ENCODE measurements at places on chromosomes 13 and 19.

GRCh38 chr13:106376401-106377112 is 158.9 kb downstream of the EFNB2 start:
- DNase-seq, result peak; percentile 13

DNA sequence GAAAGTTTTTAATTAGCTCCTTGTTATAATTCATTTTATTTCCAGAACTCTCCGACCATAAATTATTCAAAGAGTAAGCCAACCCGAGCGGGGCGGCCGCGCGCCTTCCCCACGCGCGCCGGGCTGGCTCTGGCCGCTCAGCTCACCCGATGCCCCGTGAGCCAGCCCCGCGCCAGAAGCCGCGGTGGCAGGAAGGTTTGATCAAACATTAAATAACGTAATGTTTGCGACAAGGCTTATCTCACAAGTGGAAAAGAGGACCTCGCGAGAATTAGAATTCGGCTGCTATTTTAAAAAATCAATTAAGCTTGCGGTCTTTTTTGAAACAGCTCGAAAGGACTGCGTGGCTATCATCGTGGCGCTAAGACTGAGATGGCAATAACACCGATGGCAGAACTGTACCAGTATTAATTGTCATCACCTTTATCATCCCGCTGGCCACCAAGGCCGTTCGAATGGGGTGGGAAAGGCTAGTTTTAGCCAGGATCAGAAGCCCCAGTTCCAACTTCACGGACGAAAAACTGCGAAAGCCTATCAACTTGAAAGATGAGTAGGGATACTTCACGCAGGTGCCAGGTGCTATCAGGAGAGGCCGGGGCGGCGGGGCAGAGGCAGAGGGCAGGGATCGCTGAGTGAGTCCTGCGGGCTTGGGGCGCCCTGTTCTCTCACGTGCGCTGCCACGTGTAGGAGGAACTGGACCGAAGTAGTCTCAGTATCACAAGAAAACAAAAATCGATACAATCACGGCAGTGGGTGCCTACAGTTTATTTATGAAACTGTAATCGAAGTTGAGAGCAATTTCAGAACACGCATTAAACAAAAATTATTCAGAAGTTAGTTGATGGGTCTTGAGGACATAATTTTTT is 6.4 kb downstream of the POU4F1 start:
- no peak for DNase-seq

DNA sequence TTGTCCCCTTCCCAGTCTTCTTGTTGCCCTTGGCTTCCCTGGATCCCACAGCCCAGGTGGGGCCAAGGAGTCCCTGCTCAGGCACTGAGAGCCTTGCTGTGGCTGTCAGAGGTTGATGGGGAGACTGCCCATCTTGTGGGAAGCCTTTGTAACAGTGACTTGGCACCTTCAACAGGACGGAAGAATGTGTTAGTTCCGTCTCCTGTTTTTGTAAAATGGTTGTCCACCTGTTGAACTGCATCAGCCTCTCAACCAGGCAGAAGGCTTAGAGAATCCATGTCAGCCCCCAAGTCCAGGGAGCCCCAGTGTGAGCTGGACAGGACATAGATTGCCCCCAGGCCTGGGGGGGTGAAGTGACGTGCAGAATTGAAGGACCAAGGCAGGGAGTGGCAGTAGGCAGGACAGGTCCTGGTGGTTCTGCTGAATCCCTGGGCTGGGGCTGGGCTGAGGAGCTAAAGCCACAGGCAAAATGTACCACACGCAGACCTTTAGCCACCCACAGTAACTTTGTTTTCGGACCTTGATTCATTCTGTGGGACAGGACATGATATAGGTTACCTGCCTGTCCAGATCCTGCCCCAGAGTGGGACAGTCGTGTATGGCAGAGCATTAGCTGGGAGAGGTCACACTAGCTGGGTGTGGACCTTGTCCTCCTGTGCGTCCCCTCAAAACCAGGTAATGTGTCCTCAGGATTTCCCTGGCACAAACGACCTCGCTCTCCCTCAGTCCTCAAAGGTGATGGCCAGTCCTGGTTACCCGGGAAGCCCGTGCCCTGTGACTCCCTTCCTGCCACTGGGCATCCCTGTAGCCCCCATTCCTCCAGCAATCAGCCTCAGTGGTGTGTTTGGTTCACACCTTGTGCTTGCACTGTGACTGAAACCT is 47.0 kb downstream of the GATAD2A start:
- no peak for DNase-seq

GRCh38 chr13:73310366-73310765 is 251.6 kb downstream of the KLF5 start:
- no peak for DNase-seq

DNA sequence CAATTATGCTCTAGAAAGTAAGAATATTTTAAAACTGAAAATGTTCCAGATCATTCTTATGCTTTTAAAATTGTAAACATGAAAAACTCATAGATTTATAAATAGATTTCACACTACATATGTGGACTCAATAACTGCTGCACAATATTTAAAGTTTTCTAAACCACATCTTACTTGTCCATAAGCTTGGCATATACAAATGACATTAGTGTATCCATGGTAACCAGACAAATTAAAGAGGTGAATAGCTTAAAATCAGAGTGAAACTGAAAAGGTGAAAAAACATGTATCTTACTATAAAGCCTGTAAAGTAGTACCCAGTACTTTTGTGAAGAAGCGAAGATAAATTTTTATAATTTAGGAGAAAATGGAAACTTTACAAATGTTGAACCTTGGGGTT is 151.2 kb upstream of the MYO16 start:
- DNase-seq, result no peak

GRCh38 chr19:5567360-5567969 is at the start of gene TINCR:
TINCR (minus strand) TSS chr19:5567953.
- DNase-seq, result no peak

DNA sequence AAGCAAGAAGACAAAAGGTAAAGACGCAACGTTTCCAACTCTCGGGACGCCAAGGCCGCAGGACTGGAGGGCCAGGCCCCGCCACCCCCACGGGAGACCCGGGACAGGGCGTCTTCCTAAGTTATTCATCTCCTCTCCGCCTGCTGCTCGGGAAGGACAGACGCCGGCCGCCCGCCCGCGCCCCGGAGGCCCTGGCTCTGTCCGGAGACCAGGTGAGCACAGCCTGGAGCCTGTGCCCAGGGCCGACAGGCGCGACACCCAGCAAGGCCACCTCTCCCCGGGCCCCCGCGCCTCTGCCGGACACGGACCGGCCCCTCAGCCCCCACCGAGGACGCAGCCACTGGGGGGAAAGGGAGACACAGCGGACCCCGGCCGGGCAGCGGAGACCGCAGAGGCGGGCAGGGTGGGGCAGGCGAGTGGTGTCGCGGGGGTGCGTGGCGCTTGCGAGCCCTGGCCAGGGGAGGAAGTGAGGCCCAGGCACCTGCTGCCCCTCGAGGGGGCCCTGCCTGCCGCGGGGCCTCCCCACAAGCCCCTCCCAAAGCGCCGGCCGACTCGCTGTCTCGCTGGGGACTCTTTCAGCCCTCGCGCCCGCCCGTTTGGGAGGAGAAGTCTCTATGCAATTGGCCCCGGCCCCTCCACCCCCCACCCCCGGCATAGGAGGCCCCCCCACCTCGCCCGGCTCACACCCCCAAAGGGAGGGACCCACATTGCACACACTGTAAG is 17.2 kb downstream of the SMIM24 start:
- DNase-seq, result no peak

GRCh38 chr19:8052464-8052859 is at the start of gene CCL25:
CCL25 (plus strand) TSS chr19:8052760; CDS start chr19:8053050, 290 bp downstream.
- DNase-seq, result no peak

- no peak for DNase-seq
Observed at GRCh38 chr13:79222427-79223205, 183.4 kb downstream of the RBM26 start.

- DNase-seq, result no peak
Observed at GRCh38 chr13:32017474-32017873, 14.1 kb upstream of the FRY start.

GRCh38 chr13:45826731-45827130 is 24.8 kb downstream of the SIAH3 start:
- DNase-seq, result no peak

DNA sequence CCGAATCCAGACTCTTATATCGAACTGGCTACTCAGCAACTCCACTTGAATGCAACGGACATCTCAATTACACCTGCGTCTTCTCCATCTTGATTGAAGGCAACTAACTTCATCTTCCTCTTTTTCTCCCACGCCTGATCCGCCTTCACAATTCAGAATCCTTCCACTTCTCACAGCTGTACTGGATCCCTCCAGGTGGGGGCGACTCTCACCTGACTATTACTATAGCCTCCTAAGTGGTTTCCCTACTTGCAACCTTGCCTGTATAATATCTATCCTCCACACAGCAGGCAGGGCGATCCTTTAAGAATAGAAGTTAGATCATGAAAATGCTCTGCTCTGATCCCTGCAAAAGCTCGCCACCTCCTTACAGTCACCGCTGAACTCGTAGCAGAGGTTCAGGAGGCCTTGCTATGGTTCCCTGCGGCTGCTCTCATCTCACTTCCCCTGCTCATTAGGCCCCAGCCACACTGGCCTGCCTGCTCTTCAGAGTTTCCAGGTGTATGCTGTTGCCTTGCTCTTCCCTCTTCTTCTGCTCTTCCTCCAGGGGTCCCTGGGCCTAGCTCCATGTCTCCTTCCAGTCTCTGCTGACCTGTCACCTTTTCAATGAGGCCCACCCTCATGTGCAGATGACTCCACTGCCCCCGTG is 31.9 kb downstream of the RFXAP start:
- peak; percentile 35 for DNase-seq

- DNase-seq, result no peak
Observed at GRCh38 chr13:50359041-50359367, 343.8 kb downstream of the KCNRG start.

GRCh38 chr13:52846567-52847321 is 1.7 kb downstream of the PCDH8 start:
- no peak for DNase-seq

GRCh38 chr19:38024992-38025908 is 118.2 kb downstream of the SIPA1L3 start:
- no peak for DNase-seq

- no peak for DNase-seq
Observed at GRCh38 chr13:104750377-104750776, 1684.2 kb upstream of the SLC10A2 start.

DNA sequence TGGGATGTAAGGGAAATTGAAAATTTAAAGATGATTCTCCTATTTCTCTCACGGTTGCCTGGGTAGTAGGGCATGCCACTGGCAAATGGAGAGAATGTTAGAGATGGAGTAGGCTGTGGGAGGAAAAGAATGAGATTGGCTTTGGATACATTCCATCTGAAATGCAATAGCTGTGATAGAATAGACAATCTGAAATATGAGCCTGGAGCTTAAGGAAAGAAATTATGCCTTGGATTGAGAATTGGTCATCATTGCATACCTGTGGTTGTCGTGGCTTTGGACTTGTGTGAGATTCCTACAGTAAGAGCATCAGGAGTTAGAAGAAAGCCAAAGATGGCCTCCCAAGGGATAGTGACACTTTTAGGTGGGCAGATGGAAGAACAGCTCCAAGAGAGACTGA is 305.1 kb upstream of the SLC10A2 start:
- no peak for DNase-seq

- DNase-seq, result no peak
Observed at GRCh38 chr19:51439021-51439465, 19.2 kb downstream of the SIGLEC8 start.

DNA sequence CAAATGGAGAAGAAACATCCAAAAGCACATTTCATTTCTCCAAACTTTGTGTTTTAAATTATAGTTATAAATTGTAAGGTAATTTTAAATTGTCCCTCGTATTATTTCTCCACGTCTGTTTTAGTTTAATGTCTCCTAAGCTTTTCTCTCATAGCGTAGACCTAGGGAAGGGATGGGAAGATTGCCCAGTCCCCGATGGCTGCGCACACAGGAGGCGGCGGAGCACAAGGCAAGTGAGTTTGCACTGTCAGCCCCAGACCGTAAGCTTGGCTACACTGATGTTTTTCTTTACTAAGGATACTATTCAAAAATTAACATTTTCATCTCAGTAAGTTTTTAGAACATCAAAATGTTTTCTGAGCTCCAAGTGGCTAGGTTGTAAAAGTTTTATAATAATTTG is 72.3 kb downstream of the GPR12 start:
- DNase-seq, result no peak

DNA sequence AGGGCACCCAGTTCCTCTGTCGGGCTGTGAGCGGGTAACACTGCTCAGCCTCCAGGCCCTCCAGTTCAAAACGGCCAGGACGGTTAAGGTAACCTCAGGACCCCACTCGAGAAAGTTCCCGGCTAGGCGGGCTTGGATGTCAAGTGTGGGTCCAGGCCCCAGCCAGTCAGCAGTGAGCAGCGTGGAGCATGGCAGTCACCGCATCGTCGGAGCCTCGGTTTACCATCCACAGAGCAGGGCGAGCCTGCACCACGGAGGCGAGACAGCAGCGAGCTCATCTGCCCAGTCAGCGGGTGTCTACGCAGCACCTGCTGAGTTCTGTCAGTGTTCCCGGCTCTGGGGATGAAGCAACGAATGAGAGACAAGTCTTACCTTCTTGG is 8.0 kb upstream of the CNOT3 start:
- DNase-seq, result no peak

DNA sequence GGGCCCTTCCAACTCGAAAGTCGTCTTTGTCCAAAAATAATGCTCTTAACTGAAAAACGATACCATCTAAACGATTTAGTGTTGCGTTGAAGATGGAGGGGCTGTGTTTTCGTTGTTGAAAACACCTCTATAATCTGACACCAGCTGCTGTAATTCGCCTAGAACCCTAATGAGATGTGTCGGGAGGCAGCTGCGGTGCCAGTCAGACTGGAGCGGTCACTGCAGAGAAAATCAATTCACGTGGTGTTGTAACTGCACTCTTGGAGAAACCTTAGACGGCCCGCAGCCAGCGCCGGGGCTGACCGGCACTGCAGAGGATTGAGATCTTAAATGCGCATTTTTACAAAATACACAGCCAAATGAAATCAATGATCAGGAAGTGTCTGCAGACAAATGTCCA is 339.1 kb downstream of the ZNF536 start:
- DNase-seq, result peak; percentile 13

- DNase-seq, result no peak
Observed at GRCh38 chr13:32783067-32783466, 196.8 kb downstream of the PDS5B start.

DNA sequence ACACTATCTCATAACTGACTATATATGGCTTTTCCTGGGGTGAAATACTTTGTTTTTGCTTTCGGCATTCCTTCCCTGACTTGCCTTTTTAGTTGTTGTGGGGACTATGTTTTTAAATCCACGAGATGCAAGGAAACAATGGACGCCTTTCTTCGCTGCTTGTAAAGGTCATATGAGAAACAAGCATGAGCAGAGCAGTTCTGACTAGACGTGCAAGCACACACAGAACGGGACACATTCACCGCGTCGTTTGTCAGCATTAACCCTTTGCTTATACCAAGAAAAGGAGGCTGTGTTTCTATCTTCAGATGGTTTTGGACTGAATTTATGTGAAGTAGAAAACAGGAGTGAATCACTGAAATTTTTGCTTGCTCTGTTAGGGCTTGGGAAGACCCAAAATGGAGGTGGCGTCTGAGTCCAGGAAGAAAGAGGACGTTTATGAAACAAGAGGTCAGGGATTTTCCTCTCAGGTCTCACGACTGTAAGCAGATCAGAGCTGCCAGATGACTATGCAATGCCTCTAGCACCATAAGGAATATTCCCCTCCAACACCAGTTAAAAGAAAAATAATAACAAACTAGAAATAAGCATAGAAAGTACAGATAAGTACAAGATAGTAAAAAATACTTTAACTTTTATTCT is 358.9 kb downstream of the DLEU7 start:
- DNase-seq, result no peak

- DNase-seq, result no peak
Observed at GRCh38 chr13:98521461-98522247, 55.3 kb downstream of the STK24 start.

GRCh38 chr19:8702350-8702749 is 3.8 kb upstream of the ACTL9 start:
- DNase-seq, result no peak

GRCh38 chr13:108034909-108035410 is 180.4 kb downstream of the LIG4 start:
- DNase-seq, result no peak
